Fibroblast of lung (primary cell): ENCODE measurements at places on chromosomes 12 and 14. TPM values are rescaled to one million over a fixed set of nuclear protein-coding genes. Genes with fewer than 3 reads are reported as not detected.

APOLD1 gene
- 1.5 and 3.1 TPM in 2 replicates for total RNA-seq

TESPA1 gene
- total RNA-seq: not detected in 2 replicates

ERC1 gene
- 34.5 and 46.5 TPM in 2 replicates for total RNA-seq

DEGS2 gene
- under 0.01 and 0.26 TPM in 2 replicates for total RNA-seq

IL22 gene
- not detected in 2 replicates for total RNA-seq

CLEC4C gene
- not detected in 2 replicates for total RNA-seq

SMCO2 gene
- 0.26 TPM in 1 of 2 replicates, not detected in the other for total RNA-seq

RBP5 gene
- 0.26 TPM in 1 of 2 replicates, not detected in the other for total RNA-seq

EPYC gene
- not detected in 2 replicates for total RNA-seq

DUSP6 gene
- 49.8 and 50.0 TPM in 2 replicates for total RNA-seq

AQP6 gene
- under 0.01 and 0.17 TPM in 2 replicates for total RNA-seq

DLGAP5 gene
- 0.77 and 8.1 TPM in 2 replicates for total RNA-seq

LMBR1L gene
- total RNA-seq: 53.2 and 54.2 TPM in 2 replicates

TAS2R9 gene
- 0.17 TPM in 1 of 2 replicates, not detected in the other for total RNA-seq

OAS2 gene
- total RNA-seq: 2.3 and 3.1 TPM in 2 replicates

C12orf50 gene
- total RNA-seq: under 0.01 TPM in 1 of 2 replicates, not detected in the other

BHLHE41 gene
- total RNA-seq: 0.51 and 2.3 TPM in 2 replicates

SLCO1B1 gene
- total RNA-seq: not detected in 2 replicates

SARNP gene
- total RNA-seq: 83.0 and 88.5 TPM in 2 replicates

FOXN3 gene
- total RNA-seq: 27.5 and 27.9 TPM in 2 replicates

CBLN3 gene
- 2.6 and 5.3 TPM in 2 replicates for total RNA-seq

GPRC5A gene
- total RNA-seq: 2.3 and 4.8 TPM in 2 replicates

TAS2R30 gene
- total RNA-seq: 2.6 and 4.0 TPM in 2 replicates

TMX1 gene
- 45.5 and 49.5 TPM in 2 replicates for total RNA-seq

CCDC184 gene
- under 0.01 and 0.17 TPM in 2 replicates for total RNA-seq

KRT72 gene
- not detected in 2 replicates for total RNA-seq

GUCY2C gene
- not detected in 2 replicates for total RNA-seq

SLC2A14 gene
- total RNA-seq: under 0.01 and 0.17 TPM in 2 replicates

HECTD4 gene
- 16.9 and 31.7 TPM in 2 replicates for total RNA-seq

VEZT gene
- 50.1 and 76.6 TPM in 2 replicates for total RNA-seq

RERG gene
- 0.26 and 0.33 TPM in 2 replicates for total RNA-seq

PLEKHD1 gene
- total RNA-seq: under 0.01 TPM in 2 replicates

LTBP2 gene
- 243 and 514 TPM in 2 replicates for total RNA-seq

PTHLH gene
- 0.26 and 1.8 TPM in 2 replicates for total RNA-seq

WDR89 gene
- 11.1 and 13.9 TPM in 2 replicates for total RNA-seq

KLHL33 gene
- total RNA-seq: 0.26 and 1.5 TPM in 2 replicates

OR6C74 gene
- total RNA-seq: not detected in 2 replicates

LRRK2 gene
- 10.8 and 14.0 TPM in 2 replicates for total RNA-seq

HOXC13 gene
- not detected in 2 replicates for total RNA-seq

FGD4 gene
- 2.3 and 7.6 TPM in 2 replicates for total RNA-seq

KCNK10 gene
- not detected in 2 replicates for total RNA-seq

RSRC2 gene
- 37.5 and 49.0 TPM in 2 replicates for total RNA-seq

PRR4 gene
- total RNA-seq: 0.66 and 0.77 TPM in 2 replicates

EFS gene
- total RNA-seq: 8.5 and 12.2 TPM in 2 replicates

INHBE gene
- 9.2 and 26.4 TPM in 2 replicates for total RNA-seq

OTX2 gene
- total RNA-seq: not detected in 2 replicates

TGFB3 gene
- total RNA-seq: 5.9 and 10.5 TPM in 2 replicates

OR4Q3 gene
- total RNA-seq: not detected in 2 replicates

SLC5A8 gene
- total RNA-seq: not detected in 2 replicates

FBRSL1 gene
- 1.8 and 2.1 TPM in 2 replicates for total RNA-seq

RTL1 gene
- total RNA-seq: not detected in 2 replicates

ASCL1 gene
- not detected in 2 replicates for total RNA-seq

TSPAN19 gene
- not detected in 2 replicates for total RNA-seq

KRT79 gene
- total RNA-seq: not detected in 2 replicates

A2M gene
- 95.0 and 239 TPM in 2 replicates for total RNA-seq

SLC7A8 gene
- 5.1 and 10.2 TPM in 2 replicates for total RNA-seq

BCL7A gene
- total RNA-seq: 4.9 and 7.4 TPM in 2 replicates

POTEM gene
- total RNA-seq: not detected in 2 replicates
